ENCODE measurements at places on chromosomes 5 and 9. TPM values are rescaled to one million over a fixed set of nuclear protein-coding genes. Genes with fewer than 3 reads are reported as not detected.

GRCh38 chr9:108225149-108225800, 630.5 kb downstream of the ACTL7B start:
- DNase-seq: no peak
- no peak overlapping the region for H3K4me3 ChIP-seq
- H3K4me1 ChIP-seq: no peaks in the 10 kb centered on the region
- H3K27me3 ChIP-seq: no peaks in the 10 kb centered on the region
- no peak overlapping the region for H3K27ac ChIP-seq

- H3K27ac ChIP-seq: peak overlapping the region; percentile 91
- H3K27me3 ChIP-seq: no peaks in the 10 kb centered on the region
- peaks cover 23% of the 10 kb centered on the region for H3K4me1 ChIP-seq
- DNase-seq: no peak
- no peaks in the 10 kb centered on the region for H3K36me3 ChIP-seq
Measured at GRCh38 chr9:112378328-112379176, 1.4 kb upstream of the HSDL2 start.

Gene IL4
- total RNA-seq: not detected

Gene DBH
- 0.09 TPM for total RNA-seq

Data from CD4-positive, alpha-beta memory T cell (primary cell).